HFFc6 (cell line): ENCODE measurements at places on chromosomes 7 and 10. TPM values are rescaled to one million over a fixed set of nuclear protein-coding genes. Genes with fewer than 3 reads are reported as not detected.

The BAG3 gene
- total RNA-seq: 101 to 107 TPM (median 102 TPM) in 3 replicates

The MGAM2 gene
- total RNA-seq: not detected in 3 replicates

The CALY gene
- not detected in 3 replicates for total RNA-seq

The CNTNAP2 gene
- 0.10 TPM in 1 of 3 replicates, not detected in the others for total RNA-seq

The CHAT gene
- total RNA-seq: not detected in 3 replicates

The EVX1 gene
- total RNA-seq: not detected in 3 replicates

The TNPO3 gene
- total RNA-seq: 35.3 to 48.7 TPM (median 41.9 TPM) in 3 replicates

The CRCP gene
- total RNA-seq: 33.8 to 37.3 TPM (median 37.2 TPM) in 3 replicates

The PDZD7 gene
- total RNA-seq: 1.2 TPM in 2 replicates

The TACR2 gene
- not detected in 3 replicates for total RNA-seq

The CAMK2B gene
- 0.14 to 0.26 TPM in 2 of 3 replicates, not detected in the other for total RNA-seq

The RTKN2 gene
- total RNA-seq: 3.3 to 5.5 TPM (median 4.6 TPM) in 3 replicates

The MUC3A gene
- not detected in 3 replicates for total RNA-seq

The CYP3A7 gene
- not detected in 2 replicates for total RNA-seq

The TMEM270 gene
- total RNA-seq: not detected in 3 replicates

The TMEM26 gene
- total RNA-seq: not detected in 3 replicates

The AKR1C8 gene
- total RNA-seq: not detected in 3 replicates

The MINDY4 gene
- 2.7 to 3.1 TPM (median 3.0 TPM) in 3 replicates for total RNA-seq

The TMEM229A gene
- total RNA-seq: not detected in 3 replicates

The GPC2 gene
- 0.59 to 1.4 TPM (median 0.79 TPM) in 3 replicates for total RNA-seq

The HOXA9 gene
- total RNA-seq: 25.4 to 38.0 TPM (median 37.3 TPM) in 3 replicates

The ITPRID1 gene
- not detected in 2 replicates for total RNA-seq

The CLDN12 gene
- total RNA-seq: 33.2 to 42.0 TPM (median 33.3 TPM) in 3 replicates

The TYSND1 gene
- total RNA-seq: 4.6 to 6.3 TPM (median 4.9 TPM) in 3 replicates

The GARIN1A gene
- total RNA-seq: 0.59 to 2.4 TPM (median 0.94 TPM) in 3 replicates

The TMEM176B gene
- not detected in 3 replicates for total RNA-seq

The NXPH1 gene
- not detected in 3 replicates for total RNA-seq

The ICA1 gene
- not detected in 3 replicates for total RNA-seq

The CARD11 gene
- not detected in 3 replicates for total RNA-seq
